Cardiac muscle cell (in vitro differentiated cells and primary cell): ENCODE measurements at places on chromosomes 3 and 15. TPM values are rescaled to one million over a fixed set of nuclear protein-coding genes. Genes with fewer than 3 reads are reported as not detected.

TMEM44 gene
- 14.1 and 16.2 TPM in 2 replicates for total RNA-seq

PLSCR5 gene
- total RNA-seq, result 3.0 and 3.6 TPM in 2 replicates

ZWILCH gene
- total RNA-seq, result 7.5 and 9.5 TPM in 2 replicates

KLHL24 gene
- 68.6 and 159 TPM in 2 replicates for total RNA-seq

GRCh38 chr15:68204361-68204760 lies 771 bp downstream of the CALML4 start:
- no peak for DNase-seq

DNA sequence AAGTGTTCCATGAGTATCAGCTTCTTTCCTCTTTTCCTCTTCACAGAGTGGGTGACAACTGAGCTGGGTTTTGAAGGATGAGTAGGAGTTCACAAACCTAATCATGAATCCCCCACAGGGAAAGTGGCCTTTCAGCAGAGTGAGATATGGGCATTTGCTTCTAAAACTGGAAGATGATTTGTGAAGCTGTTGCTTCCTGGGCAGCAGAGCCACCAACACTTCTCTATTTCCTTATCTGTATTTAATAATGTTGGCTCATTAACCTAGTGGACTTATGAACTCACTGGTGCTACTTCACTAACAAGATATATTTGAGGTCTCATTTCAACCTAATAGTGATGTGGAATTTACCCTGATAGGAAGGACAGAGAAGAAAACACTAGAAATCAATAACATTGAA lies 152.8 kb downstream of the SYNPR start:
- no peak for DNase-seq

- no peak for DNase-seq
Observed at GRCh38 chr3:96994988-96995387, 180.6 kb downstream of the EPHA6 start.

- DNase-seq, result no peak
Observed at GRCh38 chr3:153003862-153004261, 158.2 kb upstream of the RAP2B start.

GRCh38 chr15:94532226-94532625 lies 300.9 kb downstream of the MCTP2 start:
- no peak for DNase-seq

DNA sequence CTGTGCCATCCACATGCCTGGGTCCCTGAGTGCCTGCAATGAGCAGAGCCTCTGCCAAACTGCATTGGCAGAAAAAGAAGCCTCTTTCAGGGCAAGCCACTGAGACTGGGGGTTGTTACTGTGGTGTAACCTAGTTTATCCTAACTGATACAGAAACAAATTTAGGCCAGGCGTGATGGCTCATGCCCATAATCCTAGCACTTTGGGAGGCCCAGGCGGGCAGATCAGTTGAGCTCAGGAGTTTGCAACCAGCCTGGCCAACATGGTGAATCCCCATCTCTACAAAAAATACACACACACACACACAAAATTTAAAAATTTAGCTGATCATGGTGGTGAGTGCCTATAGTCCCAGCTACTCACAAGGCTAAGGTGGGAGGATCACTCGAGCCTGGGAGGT lies 221.6 kb downstream of the TBC1D2B start:
- no peak for DNase-seq

GRCh38 chr3:99938270-99938911 lies 120.7 kb downstream of the CMSS1 start:
- DNase-seq, result no peak

- no peak for DNase-seq
Observed at GRCh38 chr3:45170096-45170495, 23.9 kb upstream of the CDCP1 start.

- no peak for DNase-seq
Observed at GRCh38 chr15:60394689-60395097, 3.1 kb downstream of the ANXA2 start.

DNA sequence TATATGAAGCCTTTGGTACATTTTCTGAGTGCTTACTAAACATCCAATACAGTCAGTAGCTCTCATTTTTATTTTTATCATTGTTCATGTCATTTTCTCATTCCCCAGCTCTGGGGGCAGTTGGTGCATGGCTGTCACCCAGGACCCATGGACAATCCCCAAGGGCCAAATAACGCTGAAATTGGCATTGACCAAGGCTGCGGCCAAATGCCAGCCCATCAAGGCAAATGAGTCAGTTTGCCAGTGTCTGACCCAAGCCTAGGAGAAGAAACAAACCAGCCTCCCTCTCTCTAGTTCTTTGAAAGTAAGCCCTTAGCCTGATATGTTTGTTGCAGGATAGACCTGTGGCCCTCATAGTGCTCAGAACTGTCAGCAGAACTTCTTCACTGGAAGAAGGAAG lies 219.2 kb downstream of the THSD4 start:
- no peak for DNase-seq
